ENCODE measurements at places on chromosomes 4 and X.

GRCh38 chr4:109406337-109406931, 27.2 kb upstream of the SEC24B start:
- no peak for DNase-seq

DNA sequence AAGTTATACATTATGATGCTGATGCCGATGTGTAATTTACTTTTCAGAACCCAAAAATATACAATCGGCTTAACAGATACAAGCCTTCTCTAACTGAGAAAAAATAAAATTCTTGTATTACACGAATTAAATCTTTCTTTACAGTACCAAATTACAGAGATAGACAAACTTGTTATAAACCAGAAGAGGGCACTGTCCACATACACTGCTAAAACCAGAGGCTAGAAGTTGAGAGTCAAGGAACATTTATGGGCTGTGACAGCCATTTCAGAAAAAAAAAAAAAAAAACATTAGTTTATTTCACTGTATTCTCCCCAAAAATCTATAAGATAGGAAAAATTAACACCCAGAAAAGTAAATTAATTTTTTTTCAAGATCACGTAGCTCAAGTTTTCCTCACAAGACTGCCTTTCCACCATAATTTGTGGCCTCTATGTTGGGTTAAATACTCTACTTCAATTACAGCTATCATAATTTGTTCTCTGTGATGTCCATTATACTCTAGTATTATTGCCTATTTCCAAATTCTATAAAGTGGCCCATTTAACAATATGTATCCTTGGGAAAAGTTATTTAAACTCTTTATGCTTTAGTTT, 12.0 kb downstream of the EREG start:
- no peak for DNase-seq

GRCh38 chr4:168751263-168752225, 254.7 kb downstream of the PALLD start:
- no peak for DNase-seq

DNA sequence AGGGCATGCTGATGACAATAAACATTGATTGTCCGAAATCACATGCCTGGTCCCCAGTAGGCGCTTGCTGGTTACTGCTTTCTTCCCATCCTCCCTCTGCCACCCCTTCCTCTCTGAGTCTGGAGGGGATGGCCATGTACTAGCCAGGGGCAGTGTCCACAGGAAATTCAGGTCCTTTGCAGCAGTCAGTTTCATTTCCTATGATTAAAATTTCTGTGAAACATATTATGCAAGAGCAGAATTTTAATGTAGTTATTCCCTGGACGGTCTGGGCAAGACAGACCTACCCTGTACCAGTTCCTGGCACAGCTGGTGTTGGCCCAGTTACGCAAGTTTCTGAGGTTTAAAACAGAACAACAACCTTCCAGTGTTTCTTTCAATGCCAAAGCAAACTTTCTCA, 28.2 kb upstream of the TLR2 start:
- no peak for DNase-seq

- no peak for DNase-seq
These were observed 477.4 kb downstream of the ACTRT1 start for GRCh38 chrX:127574829-127575228.

GRCh38 chr4:58553031-58553430, 1442.8 kb upstream of the IGFBP7 start:
- no peak for DNase-seq

DNA sequence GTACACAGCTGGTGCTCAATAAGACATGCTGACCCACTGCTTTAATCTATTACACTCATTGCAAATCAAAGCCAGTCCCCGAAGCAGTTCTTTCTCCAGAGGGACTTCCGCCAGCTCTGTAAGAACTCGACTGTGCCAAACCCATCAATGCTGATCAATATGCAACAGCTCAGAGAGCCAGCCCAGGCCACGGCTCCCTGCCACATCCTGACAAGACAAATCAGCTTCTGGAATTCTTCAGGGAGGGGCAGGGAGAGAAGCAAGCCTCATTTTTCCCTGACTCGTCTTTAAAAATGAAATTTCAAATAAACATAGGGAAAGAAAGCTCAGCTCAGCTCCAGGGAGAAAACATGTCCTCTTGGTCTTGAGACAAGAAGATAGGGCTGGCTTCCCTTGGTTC, 5.3 kb upstream of the ADRA2C start:
- DNase-seq: no peak

DNA sequence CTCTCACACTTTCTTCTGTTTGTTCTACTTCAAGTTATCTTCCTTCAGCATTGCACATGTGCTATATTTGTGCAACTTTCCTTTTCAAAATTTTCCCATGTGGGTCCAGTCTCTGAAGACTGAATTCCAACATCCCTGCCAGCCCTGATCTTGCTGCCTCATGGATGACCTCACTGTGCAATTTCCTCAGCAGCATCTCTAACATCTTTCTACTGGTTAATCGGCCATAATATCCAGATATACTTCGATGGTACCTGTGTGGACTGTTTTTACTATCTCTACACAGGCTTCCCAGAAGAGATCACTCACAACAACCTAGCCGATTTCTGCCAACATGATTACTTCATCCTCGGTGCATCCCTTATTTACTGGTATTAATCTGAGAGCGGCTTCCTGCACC, 41.5 kb downstream of the GPM6A start:
- DNase-seq: no peak

GRCh38 chr4:170003071-170004070, 22.8 kb downstream of the MFAP3L start:
- DNase-seq: no peak

DNA sequence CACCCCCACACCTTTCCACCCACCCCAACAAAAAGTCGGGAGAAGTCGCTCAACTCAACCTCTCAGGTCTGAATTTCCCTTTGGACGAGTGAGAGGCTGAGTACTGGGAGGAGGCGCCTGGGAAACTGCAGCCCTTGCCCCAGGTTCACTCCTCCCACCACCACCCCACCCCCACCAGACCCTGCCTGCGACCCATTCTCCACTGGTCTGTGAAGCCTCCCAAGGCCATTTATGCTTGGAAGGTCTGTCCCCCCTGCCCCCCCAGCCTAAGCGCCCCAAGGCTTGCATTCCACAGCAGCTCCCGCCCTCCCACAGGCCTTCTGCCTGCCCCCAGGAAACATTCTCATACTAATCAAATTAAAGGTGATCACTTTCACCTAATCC, 27.2 kb downstream of the ELF4 start:
- DNase-seq: no peak

GRCh38 chrX:3268829-3269228, 77.6 kb downstream of the MXRA5 start:
- DNase-seq: no peak

- no peak for DNase-seq
These were observed 4.0 kb downstream of the TXK start for GRCh38 chr4:48130100-48130499.

GRCh38 chrX:5155301-5155700, 1073.4 kb downstream of the NLGN4X start:
- no peak for DNase-seq

- no peak for DNase-seq
These were observed 107.2 kb downstream of the ATP11C start for GRCh38 chrX:139825618-139826017.

- DNase-seq: no peak
These were observed 12.2 kb upstream of the NWD2 start for GRCh38 chr4:37232315-37232714.

DNA sequence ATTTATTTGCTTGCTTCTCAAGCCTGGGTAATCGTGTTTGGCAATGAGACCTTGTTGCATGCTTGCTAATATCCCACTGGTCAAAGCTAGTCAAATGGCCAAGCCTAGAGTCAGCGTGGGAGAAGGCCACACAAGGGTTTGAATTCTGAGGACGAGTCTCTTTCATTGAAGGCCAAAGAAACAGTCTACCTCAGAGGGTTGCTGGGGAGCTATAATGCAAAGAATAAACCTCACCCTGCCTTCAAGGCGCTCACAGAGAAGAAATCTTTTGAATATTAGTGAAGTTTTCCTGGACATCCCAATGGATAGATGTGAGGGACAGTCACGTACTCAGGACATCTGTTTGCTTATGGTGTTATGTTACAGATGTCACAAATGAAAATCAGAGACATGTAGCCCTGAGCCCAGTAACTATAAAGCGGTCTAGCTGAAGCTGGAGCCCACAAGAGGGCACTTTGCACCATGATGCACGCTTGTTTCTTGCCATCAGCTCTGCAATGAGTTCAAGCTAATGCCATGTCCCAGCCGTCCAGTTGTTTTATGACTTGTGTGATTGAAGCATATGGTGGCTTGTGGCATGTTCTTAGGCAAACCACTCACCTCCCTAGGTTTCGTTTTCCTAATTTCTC, 1.1 kb upstream of the TLR3 start:
- DNase-seq: no peak

- DNase-seq: no peak
These were observed 339.4 kb upstream of the ZCCHC13 start for GRCh38 chrX:73964579-73964978.

DNA sequence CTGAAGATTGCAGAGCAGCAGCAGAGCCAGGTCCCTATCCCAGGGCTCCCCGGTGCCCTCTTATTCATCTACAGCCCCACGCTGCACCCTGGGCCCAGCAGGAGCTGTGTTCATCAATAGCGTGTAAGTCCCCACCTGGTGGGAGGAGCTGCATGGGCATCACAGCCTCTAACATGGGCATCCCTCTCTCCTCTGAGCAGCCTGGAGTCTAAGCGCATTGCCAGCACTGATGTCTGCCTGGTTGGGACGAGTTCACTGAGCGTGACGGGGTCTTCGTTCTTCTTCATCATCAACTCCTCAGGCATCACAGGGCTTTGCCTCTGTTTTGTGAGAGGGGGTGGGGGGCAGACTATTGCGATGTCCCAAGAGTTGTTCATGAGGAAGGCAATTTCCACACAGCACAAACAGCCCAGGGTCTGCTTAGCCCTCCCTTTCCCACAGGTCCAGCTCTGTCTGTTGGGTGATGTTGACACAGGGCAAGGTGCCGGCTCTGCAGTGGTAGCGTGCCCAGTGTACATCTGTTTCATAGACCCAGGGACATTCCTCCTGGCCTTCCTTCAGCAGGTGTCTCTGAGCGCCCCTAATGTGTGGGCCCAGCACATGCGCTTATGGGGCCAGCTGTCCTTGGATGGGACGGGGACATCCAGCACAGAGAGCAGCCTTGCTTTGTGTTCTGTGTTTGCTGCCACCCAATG, 85.9 kb downstream of the SORCS2 start:
- DNase-seq: no peak

GRCh38 chr4:129394635-129395034, 298.7 kb downstream of the C4orf33 start:
- no peak for DNase-seq

DNA sequence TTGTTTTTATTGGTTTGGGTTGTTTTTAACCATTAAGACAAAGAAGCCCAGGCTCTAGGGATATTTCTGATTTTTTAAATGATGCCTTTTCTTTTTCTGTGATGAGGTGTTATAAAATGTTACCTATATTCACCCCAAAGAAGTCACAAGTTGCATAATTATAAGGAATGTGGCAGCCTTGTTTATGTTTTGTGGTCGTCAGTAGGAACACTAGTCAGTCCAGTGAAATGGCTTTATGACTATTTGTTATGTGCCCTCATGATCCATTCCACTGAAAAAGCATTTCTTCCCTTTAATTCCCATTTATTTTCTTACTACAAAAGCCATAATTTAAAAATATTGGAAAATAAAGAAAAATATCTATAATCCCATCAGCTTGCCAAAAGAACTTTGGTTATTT, 34.4 kb downstream of the CC2D2A start:
- no peak for DNase-seq

GRCh38 chrX:107678957-107679740, 50.8 kb downstream of the PRPS1 start:
- DNase-seq: no peak

DNA sequence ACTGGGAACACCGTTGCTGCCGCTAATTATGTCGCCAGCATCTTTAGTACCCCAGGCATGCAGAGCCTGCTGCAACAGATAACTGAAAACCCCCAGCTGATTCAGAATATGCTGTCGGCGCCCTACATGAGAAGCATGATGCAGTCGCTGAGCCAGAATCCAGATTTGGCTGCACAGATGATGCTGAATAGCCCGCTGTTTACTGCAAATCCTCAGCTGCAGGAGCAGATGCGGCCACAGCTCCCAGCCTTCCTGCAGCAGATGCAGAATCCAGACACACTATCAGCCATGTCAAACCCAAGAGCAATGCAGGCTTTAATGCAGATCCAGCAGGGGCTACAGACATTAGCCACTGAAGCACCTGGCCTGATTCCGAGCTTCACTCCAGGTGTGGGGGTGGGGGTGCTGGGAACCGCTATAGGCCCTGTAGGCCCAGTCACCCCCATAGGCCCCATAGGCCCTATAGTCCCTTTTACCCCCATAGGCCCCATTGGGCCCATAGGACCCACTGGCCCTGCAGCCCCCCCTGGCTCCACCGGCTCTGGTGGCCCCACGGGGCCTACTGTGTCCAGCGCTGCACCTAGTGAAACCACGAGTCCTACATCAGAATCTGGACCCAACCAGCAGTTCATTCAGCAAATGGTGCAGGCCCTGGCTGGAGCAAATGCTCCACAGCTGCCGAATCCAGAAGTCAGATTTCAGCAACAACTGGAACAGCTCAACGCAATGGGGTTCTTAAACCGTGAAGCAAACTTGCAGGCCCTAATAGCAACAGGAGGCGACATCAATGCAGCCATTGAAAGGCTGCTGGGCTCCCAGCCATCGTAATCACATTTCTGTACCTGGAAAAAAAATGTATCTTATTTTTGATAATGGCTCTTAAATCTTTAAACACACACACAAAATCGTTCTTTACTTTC, 1.8 kb downstream of the UBQLN2 start:
- DNase-seq: no peak

DNA sequence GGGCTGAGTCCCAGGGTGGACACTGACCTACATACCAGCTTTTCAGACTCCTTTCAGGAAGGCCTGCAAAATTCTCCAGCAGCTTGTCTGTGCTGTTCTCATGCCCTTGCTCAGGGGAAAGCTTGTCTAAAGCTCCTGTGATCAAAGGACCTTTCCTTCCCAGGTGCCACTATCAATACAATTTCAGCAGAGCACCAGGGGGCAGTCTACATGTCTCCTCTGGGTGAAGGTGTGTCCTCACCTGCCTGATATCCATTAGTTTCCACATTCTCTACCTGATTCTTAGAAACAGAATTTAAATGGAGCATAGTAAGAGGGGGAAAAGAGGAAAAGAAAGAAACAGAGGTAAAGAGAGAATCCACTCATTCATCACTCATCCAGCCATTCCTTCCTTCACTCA, 114.2 kb downstream of the PPARGC1A start:
- no peak for DNase-seq

- DNase-seq: no peak
These were observed 206.7 kb downstream of the MGST2 start for GRCh38 chr4:139872274-139872673.
